Upper lobe of right lung (tissue), 1 donor: ENCODE measurements at places on chromosomes 3 and 15. TPM values are rescaled to one million over a fixed set of nuclear protein-coding genes. Genes with fewer than 3 reads are reported as not detected.

The HRG gene
- not detected for total RNA-seq

The ROPN1 gene
- not detected for total RNA-seq

The RTP4 gene
- 5.6 TPM for total RNA-seq

The RARRES1 gene
- 41.5 TPM for total RNA-seq

The SPESP1 gene
- total RNA-seq, result 1.2 TPM

The CRABP1 gene
- not detected for total RNA-seq

The GOLGA8J gene
- total RNA-seq, result not detected

The FBXL2 gene
- 7.6 TPM for total RNA-seq

The SERINC4 gene
- total RNA-seq, result not detected

The RAD51 gene
- 0.98 TPM for total RNA-seq

The GRM2 gene
- 0.49 TPM for total RNA-seq
